GM20000 (cell line): ENCODE measurements at places on chromosomes 11 and 22.

DNA sequence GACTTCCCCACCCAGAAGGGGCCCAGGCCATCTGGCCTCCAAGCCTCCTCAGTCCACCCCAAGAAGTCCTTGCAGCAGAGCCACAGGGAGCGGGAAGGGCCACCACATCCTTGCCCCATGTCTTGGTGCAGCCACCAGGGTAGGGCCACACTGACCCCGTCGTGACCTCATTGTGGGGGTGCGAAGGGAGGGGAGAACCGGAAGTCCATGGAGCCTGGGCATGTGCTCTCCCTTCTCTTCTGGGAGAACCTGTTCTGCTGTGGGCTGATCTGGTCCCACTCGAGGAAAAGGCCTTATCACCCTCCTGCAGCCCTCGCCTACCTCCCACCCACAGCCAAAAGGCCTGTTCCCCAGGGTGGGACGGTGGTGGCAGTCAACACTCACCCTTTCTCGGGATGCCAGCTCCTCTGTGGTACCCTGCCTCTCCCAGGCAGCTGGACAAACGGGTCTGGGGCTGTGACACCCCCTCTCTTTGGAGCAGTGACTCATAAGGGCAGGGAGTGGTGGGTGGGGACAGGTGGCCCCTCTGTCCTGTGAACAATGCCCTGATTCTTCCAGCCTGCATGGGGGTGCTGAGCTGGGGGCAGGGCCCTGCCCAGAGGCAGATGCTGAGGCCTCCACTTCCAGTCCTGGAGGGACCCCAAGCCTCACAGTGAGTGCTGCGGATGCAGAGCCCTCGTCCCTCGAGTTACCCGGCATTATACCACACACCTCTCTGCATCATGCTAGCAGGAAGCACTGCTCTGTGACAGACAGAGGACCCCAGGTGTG lies 14.6 kb upstream of the CTSD start:
- no peak for DNase-seq

DNA sequence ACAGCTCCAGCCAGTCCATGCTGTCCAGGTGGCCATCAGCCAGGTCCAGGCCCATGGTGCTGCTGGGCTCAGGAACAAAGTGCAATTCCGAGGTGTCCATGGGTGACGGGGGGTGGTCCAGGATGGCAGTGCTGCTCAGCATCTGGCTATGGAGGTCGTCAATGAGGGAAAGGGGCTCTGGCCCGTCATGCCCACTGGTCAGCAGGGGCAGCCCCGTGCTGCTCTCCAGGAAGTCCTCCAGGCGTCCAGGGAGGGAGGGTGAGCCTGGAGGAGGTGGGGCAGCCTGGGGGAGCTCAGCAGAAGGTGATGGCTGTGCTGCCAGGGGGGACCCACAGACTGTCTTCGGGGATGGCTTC lies 41.1 kb downstream of the SGSM3 start:
- no peak for DNase-seq

GRCh38 chr11:58433638-58434203 lies 5.8 kb upstream of the OR5B2 start:
- no peak for DNase-seq

DNA sequence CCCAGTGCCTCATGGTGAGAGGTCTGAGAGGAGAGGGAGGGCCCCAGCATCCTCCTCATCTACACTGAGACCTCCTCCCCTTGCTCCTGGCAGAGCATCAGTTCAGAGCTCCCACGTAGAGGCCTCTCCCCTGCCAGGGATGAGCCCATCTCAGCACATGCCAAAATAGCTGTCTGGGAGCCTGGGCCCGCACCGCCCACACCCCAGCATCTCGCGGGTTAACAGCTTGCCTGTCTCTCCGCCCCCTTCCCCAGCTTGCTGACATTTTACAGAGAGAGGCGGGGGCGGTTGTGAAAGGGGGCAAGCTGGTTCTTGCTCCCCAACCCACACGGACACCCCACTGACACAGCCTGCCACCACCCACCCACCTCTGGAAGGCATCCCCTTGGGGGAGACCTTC lies 6.4 kb downstream of the DGKZ start:
- DNase-seq: no peak

DNA sequence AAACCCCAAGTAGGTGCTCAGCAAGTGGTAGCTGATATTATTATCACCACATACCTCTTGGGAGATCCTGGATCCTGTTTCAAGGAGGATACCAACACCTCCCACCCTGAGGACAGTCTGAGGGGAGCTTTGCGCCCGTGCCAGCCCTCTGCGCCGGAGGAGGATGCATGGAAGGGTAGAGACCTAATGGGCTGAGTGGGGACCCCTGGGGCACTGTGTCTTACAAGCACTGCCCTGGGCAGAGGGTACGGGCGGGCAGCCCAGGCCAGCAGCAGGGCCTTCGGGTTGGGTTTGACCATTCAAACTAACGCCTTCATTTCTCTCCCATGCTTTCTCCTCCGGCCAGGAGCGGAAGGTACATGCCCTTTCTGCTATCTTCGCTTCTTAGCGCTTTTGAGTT lies 26.3 kb downstream of the MYBPC3 start:
- no peak for DNase-seq

- DNase-seq: peak; percentile 17
Measured at GRCh38 chr11:63920126-63920938, 3.4 kb upstream of the RCOR2 start.

DNA sequence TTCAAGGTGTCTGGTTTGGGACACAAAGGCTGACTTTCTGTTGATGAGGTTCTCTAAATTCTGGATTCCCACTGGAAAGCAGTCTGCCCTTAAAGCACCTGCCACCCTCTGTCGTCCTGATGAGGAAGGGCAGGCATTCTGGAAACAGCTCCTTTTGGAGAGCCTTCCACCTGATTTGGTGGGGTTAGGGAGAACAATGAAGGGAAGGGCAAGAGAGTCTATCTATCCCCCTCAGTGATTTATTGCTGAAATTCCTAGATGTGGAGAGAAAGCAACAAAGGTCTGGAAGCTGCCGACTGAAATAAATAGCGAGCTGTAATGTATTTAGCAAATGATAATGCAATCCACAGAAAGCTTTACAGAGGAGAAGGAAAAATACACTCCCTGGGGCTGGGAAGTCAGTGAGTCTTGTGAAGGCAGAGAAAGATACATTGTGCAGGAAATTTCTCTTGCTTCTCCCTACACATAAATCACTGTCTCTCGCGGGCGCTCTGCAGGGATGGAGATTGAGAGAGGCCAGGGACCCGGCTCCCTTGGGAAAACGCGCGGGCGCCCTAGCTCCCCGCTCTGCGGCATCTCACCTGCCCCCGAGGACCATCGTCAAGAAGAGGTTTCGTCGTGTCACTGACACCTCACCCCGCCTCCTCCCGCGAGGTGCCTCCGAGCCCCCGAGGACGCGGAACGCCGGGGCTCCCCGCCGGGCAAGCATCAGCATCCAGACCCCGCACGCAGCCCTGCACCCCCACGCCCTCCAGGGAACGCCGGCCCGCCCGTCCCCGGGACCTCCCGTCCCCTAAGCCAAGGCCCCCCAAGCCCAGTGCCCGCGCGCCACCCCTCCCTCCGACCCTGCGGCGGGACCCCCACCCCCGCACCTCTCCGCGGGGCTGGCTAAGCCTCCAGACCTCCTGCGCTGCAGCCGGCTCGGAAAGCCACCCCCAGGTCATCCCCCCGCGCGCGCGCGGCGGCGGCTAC lies 673 bp downstream of the CDON start:
- DNase-seq: peak; percentile 29

- DNase-seq: no peak
Measured at GRCh38 chr11:33891714-33892327, at the start of gene LMO2. TSS of gene LMO2 (minus strand) at chr11:33892076. CDS start at chr11:33869716, 22,360 bp downstream.

DNA sequence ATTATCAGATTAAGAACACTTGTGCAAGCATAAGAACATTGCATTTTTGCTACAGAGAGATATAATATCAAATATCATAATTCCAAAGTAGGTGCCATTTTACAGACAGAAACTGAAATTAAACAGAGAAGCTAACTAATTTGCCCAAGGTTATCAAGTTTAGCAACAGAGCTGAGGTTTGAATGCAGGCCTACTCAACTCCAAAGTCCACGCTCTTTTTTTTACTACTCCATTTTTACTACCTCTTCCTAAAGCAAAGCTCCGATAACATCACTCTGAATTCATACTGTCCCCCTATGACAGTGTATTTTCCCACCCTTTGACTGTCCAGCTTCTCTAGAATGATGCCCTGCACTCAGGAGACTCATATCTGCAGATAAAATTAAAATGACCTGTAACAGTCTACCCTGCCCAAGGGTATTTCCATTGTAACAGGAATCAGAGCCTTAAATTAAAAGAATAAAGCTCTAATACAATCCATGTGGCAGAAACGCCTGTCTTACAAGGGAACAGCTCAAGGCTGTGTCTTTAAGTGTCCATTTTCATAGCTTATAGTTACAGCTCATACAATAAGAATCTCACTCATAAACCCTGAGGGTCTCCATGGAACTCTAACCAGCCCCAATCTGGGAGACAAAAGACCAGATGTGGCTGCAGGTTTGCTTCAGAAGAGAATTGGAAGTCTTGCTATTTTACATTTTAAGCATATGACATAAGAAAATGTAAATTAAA lies 36.8 kb downstream of the ALG9 start:
- DNase-seq: no peak

DNA sequence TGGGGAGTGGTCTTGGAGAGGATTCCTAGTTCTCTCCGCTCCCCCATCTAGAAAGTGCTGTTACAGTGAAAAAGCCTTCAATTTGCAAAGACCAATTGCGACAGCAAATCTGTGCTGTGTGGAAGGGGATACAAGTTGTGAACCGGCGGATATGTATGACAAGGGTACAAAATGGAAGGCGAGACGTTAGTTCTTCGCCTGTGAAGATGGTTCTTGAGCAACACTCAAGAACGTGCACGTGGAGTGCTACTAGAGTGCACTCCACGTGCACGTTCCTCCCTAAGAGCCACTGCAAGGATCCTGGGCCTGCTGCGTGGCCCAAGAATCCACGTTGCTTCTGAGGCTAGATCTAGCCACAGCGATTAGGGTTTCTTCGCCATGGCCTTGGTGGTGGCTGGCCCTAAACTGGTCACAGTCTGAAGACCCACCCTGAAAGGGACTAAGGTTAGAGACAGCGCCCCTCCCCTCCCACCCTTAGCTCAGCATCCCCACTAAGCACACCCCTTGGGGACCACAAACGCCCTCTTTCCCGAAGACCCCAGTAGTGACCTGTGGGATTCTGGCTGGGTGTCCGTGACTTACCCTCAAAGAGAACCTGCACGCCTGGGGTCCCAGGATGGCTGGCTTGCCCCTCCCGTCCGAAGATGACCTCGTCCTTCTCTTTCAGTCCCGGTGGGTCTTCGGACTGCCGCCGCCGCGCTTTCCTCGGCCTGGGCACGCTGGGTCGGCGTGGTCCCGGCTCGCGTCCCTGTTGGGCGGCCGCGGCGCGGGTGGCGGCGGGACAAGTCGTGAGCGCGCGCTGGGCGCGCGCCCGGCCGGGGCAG lies 519 bp upstream of the PDE3B start:
- DNase-seq: peak; percentile 23

GRCh38 chr11:80899381-80899780 lies 1458.6 kb upstream of the TENM4 start:
- no peak for DNase-seq

DNA sequence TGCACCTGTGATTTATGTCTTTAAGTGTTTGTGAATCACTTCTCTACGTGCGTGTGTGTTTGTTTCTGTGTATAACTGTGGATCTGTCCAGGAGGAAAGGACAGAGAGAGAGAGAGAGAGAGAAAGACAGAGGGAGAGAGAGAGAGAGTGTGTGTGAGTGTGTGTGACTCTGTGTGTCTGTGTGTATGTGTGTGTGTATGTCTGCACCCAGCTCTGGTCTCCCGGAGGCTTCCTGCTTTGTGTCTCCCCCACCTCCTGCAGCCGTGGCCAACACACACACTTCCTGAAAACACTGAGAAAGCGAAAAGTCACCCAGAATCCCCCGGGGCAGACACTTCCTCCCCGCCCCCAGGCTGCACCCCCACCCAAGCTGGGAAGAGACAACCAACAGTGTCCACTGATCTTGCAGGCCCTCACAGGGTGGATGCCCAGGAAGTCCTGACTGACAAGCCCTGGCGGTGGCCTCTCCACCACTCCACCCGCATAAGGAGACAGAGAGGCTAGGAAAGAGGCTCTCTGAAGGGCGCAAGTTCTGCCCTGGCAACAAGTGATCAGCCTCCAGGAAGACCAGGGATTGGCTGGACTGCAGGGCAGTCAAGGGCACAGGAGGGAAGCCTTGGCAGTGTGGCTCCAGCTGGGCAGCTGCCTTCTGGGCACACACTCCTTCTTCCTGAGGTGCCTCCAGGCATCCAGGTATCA lies 30.0 kb downstream of the ARAP1 start:
- peak; percentile 94 for DNase-seq

DNA sequence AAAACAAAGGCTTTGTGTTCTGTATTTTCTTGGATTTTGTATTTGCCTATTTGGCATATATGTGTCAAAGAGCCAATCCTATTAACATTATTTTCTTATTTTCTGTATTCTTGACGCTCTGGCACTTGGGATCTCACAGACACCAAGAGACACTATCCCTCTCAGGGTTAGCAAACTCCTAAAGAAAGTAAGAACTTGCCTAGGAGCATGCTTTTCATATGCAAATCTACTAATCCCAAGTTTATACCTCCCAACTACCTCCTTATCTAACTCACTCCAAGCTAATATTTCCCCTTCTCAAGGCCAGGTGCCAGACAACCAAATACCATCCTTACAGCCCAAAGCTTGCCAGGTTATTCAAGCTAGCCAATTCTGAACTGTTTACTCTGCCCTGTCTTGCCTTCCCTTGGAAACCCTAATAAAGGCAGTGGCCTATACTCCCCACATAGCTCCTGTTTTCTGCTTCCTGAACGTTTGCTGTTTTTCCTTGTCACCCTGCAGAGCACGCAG lies 455.4 kb upstream of the ANO3 start:
- no peak for DNase-seq

DNA sequence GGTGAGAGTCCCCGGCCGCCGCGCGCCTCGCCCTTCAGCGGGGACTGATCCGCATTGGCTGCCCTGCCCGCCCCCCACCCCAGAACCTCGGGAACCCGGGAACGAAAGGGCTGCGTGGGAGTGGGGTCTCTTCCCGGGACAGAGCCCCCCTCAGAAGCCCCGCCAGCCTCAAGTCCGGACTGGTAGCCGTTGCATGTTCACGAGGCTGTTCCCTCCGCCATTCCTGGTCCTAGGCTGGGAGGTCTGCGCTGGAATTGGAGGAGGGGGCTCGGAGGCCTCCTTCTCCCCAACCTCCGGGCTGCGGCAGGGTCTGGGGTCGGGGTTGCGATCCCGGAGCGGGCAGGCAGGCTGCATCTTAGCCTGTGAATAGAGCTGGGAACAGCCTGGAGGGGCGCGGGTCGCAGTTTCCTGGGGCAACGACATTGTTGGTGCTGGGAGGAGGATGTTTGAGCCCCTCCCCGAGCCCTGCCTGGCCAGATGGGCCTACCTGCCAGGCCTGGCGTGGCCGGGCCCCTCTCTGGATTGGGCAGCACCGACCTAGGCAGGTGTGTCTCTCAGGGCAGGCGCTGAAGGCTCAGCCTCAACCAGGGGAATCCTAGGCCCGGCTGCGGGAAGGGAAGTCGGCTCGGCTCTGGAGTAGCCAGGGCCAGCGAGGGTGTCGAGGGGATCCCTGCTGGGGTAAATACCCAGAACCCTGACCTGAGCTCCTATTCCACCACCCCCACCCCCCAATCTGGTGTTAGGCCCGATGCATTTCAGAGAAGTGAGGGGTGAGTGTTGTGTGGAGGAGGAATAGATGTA lies 670 bp downstream of the MAPK8IP1 start:
- DNase-seq: no peak

GRCh38 chr11:119742263-119742861 lies 13.4 kb upstream of the NECTIN1 start:
- DNase-seq: no peak

- peak; percentile 54 for DNase-seq
Measured at GRCh38 chr22:36221799-36222751, 17.3 kb downstream of the APOL2 start.

GRCh38 chr11:103968685-103969084 lies 67.8 kb upstream of the DDI1 start:
- no peak for DNase-seq

GRCh38 chr11:33454264-33454663 lies 197.1 kb downstream of the HIPK3 start:
- DNase-seq: no peak
